Activated T-cell treated with anti-CD3 and anti-CD28 coated beads, Interleukin-2, amount 50 U/mL, for 48 hours (primary cell): ENCODE measurements at places on chromosomes 13 and 19.

GRCh38 chr13:75804054-75804453 lies 167.9 kb downstream of the LMO7 start:
- no peak for DNase-seq

GRCh38 chr13:31674051-31674450 lies 65.3 kb upstream of the RXFP2 start:
- DNase-seq = no peak

- DNase-seq = no peak
Observed at GRCh38 chr13:45691251-45691650, 10.9 kb upstream of the CBY2 start.

- DNase-seq = no peak
Observed at GRCh38 chr19:19192910-19193423, 909 bp downstream of the RFXANK start.

GRCh38 chr19:14682084-14682483 lies 7.4 kb upstream of the ADGRE3 start:
- no peak for DNase-seq

- no peak for DNase-seq
Observed at GRCh38 chr13:48979892-48980291, 4.2 kb downstream of the FNDC3A start.

DNA sequence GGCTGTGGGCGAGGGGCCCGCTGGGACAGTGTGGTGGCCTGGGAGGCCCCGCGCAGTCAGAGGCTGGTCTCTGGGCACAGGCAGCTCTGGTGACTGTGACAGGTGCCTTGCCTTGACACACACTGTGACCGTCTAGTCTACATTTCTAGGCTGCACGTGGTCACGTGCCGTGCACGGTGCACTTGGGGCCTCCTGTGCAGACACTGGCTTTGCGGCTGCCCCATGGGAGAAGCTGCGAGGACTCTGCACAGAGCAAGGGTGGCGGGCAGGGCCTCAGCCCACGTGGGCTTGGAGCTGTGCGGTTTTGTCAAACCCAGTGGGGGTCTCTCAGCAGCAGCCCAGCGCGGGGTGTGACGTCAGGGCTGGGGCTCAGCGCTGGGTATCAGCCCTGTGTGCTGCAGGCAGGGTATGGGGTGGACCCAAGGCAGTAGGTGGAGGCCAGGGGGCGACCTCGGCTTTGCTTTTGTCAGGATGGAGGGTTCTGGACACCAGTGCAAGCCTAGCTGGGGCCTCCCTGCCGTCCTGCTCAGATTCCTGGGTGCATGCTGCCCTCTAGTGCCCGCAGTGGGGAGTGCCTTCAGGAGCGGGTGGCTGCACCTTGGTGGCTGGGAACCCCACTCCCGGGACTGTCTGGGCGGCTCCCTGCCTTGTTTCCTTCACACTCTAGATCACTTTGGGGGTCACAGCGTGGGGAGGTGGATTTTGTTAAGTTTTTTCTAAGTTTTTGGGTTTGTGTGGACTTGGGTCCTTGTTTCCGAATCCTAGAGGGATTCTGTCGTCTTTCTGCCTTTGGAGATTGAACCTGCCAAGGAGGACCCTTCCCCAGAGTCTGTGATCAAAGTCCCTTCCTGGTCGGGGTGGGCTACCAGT lies 62.6 kb downstream of the KDM4B start:
- DNase-seq = peak; percentile 93

DNA sequence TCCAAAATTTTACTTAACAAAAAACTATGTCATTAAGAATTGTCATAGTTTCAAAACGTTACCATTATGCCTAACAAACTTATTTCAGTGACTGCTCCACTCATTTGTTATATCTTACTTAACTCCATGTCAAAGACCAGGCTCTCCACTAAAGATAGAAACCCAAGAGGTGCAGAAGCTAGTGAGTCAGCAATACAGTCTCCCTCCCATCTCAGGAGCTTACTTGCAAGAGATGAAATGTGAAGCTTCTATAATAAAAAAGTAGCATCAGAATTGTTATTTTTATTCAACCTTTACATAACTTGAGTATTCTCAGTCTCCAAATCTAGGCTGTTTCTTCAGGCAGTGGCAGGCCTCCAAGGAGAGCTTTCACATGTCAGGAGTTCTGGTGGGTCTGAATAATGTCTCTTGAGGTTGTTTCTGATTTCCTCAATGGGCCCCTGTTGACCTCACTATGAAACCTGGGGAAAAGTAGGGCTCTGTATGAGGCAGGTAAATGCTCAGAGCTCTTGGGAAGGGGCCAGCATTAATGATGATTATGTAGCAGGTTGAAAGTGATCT lies 242.0 kb downstream of the NDFIP2 start:
- no peak for DNase-seq

- DNase-seq = peak; percentile 25
Observed at GRCh38 chr19:13629687-13630357, 123.5 kb upstream of the CACNA1A start.

DNA sequence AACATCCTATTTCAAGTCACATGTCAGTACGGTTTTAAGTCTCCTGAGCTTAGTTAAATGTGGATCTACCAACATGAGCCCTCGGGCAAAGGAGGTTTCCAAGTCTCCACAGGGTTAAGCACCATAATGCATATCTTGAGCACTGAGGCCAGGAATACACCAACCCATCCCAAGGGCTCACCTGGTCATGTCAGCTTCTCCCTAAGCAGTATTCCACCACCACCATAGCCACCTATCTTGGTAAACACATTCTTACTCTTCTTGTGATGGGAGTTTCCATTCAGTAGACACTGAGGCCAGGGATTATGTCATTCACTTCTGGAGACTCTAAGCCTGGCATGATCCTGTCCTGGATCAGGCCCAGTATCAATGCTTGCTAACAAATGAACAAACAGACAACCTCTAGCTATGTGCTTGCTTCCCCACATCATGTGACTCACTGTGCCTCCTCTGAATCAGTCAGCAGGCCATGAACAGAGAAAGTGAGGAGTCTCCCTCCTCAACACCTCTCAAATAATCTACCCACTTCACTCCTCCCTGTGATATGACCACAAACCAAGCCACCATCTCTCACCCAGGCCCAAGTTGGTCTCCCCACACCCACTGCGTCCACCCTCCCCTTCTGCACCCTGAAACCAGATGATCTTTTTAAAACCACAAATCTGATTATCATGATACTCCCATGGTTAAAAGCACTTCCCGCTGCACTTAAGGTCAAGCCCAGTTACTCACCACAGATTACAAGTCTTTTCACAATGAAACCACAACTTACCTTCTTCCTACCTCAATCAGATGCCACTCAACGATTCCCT lies 5.8 kb downstream of the PEG3 start:
- no peak for DNase-seq
